NCI-H1417 treated with DMSO at 0.1 percent for 48 hours (cell line): ENCODE measurements at places on chromosomes 1 and 21.

GRCh38 chr1:156705918-156706656 lies 704 bp upstream of the CRABP2 start:
- no peak for DNase-seq

- no peak for DNase-seq
Observed at GRCh38 chr21:17711896-17712295, 99.2 kb upstream of the BTG3 start.

GRCh38 chr1:13600762-13601453 lies 17.3 kb downstream of the PDPN start:
- no peak for DNase-seq

DNA sequence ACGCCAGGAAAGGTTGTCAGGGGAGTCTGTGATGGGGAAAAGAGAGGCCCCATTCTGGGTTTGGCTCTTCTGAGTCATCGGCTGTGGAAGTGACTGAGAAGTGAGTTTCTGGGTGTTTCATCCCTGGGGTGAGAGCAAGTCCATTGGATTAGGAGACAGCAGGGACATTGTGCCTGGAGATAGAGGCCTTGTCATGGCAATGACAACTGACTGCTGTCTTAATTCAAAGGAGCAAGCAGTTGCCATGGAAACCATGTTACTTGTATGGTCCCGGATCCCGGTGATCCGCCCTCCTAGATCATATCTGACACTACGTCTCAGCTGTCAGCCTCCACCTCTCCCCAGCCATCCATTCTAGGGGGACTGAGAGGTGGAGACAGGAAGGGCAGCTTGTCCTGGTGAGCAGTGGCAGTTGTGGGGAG lies 34.4 kb downstream of the KIAA0040 start:
- DNase-seq, result no peak

GRCh38 chr21:42975886-42976608 lies 1.7 kb downstream of the PKNOX1 start:
- DNase-seq, result no peak

DNA sequence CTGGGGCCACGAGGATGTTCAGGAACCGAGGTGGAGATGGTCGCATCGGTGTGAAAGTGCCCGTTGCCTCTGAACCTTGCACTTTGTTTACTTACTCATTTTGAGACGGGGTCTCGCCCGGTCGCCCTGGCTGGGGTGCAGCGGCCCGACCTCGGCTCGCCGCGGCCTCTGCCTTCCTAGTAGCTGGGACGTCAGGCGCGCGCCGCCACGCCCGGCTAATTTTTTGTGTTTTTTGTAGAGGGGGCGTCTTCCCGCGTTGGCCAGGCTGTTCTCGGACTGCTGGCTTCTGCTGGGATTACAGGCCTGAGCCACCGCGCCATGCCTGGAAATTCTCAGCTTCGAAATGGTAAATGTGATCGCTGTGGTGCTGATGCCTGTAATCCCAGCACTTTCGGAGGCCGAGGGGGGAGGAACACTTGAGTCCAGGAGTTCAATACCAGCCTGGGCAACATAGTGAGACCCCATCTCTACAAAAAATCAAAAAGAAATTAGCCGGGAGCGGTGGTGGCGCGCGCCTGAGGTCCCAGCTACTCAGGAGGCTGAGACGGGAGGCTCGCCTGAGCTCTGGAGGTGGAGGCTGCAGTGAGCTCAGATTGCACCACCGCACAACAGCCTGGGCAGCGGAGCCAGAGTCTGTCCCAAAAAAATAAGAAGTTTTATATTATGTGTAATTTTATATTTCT lies 684 bp upstream of the MRPL20 start:
- DNase-seq, result no peak
